ENCODE measurements at places on chromosomes 5 and 9. TPM values are rescaled to one million over a fixed set of nuclear protein-coding genes. Genes with fewer than 3 reads are reported as not detected.

Gene ACTBL2
- not detected for total RNA-seq

Gene CNOT6
- total RNA-seq = 12.3 TPM

Gene SNCAIP
- total RNA-seq = 2.2 TPM

GRCh38 chr5:79284846-79285245 lies 48.9 kb downstream of the JMY start:
- DNase-seq = no peak

DNA sequence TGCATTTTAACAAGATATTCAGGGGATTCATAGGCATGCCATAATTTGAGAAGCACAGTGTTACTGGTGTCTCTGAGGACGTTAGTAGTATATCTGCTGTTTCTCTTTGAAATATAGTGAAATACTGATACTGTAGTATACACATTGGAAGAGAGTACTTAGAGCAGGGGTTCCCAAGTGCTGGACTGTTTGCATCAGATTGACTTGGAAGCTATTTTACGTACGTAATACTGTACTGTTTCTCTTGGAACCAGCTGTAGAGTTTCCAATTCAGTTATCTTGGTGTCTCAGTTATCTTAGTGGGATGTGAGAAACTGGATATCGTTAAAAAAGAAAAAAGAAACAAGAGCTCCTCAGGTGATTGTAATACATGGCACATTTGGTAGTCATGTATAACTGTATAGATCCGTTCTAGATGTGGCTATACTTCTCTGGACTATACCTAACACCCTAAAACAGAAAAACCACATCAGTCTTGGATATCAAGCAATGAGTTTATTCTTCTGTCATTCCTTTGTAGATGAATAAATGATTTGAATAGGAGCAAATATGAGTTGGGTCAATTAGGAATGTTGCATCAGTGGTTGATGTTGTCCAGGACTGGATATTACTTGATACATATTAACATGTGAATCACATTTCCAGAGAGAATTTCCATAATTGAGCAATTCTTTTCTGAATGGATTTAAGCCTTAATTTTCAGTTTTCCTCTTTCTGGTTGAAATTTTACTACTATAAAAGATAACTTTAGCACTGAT lies 33.4 kb downstream of the PRRC1 start:
- no peak for DNase-seq

Gene ITK
- total RNA-seq = 0.68 TPM

GRCh38 chr5:52869391-52869790 lies 81.7 kb downstream of the ITGA1 start:
- no peak for DNase-seq

DNA sequence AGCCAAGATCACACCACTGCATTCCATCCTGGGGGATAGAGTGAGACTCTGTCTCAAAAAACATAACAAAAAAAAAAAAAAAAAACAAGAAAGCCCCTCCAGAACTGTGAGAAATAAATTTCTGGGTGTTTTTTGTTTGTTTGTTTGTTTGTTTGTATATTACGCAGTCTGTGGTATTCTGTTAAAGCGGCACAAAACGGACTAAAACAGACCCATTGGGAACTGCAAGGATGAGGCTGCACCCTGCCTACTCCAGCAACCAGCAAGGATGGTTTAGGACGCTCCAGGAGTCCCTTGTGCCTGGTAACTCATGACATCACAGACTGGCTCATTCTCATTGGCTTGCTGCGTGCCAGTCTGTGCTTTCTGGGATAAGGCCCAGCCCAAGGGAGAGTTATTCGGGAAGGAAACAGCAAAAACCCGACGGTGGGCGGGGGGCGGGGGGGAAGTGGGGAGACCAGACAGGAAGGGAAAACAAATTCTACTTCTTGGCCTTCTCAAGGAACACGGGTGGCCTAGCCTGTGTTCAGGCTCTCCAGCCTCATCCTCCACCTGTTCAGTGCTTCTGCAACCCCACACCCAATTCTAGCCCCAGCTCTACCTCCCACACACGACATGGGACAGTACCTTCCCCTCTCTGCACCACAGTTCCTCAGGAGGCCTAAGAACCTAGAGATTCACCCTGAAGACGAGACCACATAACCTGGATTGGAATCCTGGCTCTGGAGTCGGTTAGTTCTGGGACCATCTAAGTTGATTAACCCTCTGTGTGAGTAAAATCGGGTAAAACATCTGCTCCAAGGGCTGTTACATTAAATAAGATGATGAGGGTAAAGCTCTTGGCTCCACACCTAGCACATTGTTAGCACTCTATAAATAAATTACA lies 2.8 kb downstream of the CD74 start:
- DNase-seq = peak; percentile 51

DNA sequence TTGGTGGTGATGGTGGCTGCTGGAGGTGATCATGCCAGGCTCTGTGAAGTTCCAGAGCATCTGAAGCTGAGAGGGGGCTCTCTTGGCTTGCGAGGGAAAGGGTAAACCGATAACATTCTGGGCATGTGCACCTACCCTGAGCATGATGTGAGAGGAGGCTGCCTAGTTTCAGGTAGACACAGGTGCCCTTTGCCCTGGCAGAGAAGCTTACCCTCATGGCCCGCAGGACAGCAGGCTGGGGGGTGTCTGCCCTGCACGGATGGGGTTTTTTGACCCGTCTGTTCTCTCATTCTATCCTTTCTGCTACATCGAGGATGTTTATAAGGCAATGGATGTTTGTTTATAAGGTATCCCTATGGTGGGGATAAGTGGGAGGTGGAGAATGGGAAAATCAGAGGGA lies 132.9 kb downstream of the WDR41 start:
- DNase-seq = no peak

DNA sequence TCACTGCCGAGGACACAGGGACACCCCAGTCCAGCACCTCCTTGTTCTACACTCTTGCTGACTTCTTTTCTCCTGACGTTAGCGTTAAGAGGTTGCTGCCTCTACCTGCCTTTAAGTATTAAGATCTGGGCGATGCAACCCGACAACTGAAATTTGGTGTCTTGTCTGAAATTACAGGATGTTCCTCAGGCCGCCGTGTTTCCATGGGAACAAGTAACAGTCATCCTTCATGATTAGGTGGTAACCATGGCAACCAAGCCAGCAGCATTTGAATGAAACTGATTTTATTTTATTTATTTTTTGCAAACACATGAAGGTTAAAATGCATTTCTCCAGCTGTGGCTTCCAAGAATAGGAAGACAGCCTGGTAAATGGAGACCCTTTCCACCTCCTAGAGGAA lies 20.8 kb downstream of the DAB2IP start:
- no peak for DNase-seq

GRCh38 chr5:173296737-173297676 lies 31.2 kb downstream of the STC2 start:
- no peak for DNase-seq

- DNase-seq = peak; percentile 72
Measured at GRCh38 chr9:128689293-128689774, 312 bp downstream of the SET start.

DNA sequence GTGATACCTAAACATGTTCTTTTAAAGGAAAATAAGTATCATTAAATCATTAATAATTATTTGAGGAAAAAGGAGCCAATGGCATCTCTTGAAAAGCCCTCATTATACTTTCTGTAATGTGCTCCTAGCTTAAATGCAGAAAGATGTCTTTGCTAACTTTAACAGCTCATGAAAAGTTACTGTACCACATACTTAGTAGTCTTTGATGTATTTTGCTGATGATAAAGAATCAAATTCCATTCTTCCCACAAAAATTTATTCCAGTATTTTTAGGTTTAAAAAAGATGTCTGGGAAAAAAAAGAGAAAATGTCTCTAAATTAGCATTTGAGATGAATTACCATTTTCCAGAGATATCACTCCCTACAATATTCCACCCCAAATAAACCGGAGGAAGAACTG lies 112.5 kb downstream of the PPP2R2B start:
- DNase-seq = no peak

GRCh38 chr5:9337928-9338595 lies 207.8 kb downstream of the SEMA5A start:
- no peak for DNase-seq

Gene PDCD1LG2
- 1.7 TPM for total RNA-seq

DNA sequence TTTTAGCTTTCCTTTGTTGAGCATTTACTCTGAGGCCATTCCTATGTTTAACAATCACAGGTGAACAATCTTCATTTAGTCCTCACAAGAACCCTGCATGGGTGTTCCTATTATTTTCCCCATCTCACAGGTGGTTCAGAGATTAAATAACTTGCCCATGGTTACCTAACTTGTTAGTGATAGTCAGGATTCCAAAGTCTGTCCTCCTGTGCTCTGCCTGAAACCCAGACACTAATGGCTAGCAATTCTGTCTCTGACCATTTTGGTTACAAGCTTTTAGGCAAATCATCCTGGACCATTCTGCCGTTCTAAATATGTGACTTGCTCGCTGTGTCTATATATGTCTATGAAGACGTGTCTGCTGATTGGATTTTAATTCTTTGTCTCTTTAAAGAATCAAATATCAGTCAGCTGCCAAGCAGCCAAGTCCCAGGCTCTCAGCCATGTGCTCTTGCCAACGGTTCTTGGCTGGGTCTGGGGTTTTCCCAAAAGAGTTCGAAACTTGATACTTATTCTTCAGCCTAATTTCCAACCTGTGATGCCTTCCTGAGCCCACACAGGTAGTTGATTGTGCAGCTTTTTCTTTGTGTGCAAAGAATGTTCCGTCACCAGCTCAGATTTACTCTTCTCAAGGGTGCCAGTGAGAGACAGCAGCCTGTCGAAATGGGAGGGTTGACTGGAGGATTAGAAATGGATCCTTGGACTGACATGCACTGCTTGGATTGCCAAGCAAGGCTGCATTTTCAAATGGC lies 121.7 kb downstream of the NREP start:
- DNase-seq = no peak

DNA sequence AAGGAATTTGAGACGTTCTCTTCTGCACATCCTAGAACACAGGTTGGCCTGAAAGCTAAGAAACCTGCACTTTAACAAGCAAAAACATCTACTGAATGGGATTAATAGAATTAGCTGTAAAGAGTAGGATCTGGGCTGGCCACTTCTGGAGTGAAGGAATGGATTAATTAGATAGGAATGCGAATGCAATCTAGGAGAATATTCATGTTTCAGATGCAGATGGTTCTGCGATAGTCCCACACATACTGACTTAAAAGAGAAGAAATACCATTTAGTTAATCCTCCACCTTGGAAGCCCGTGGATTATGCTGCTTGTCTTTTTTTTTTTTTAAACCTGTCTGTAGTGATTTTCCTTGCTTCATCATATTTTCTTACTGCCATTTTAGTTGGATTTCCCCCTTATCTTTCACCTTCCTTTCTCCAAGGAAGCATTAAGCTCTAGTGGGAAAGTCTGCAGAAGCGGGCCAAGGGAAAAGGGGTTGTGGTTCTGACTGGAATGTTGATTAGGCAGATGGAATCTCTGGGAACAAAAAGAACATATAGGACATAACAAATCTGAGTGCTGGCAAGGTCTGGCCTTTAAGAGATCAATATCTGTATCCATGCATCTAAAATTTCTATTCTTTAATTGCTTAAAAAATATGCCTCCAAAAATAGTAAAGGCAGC lies 152.4 kb downstream of the ALDH1A1 start:
- no peak for DNase-seq

Gene NMUR2
- not detected for total RNA-seq

- no peak for DNase-seq
Measured at GRCh38 chr5:151427258-151427657, 20.1 kb upstream of the SLC36A1 start.

- DNase-seq = no peak
Measured at GRCh38 chr5:1415626-1416360, 29.4 kb downstream of the SLC6A3 start.

Gene FOXD4L4
- not detected for total RNA-seq

DNA sequence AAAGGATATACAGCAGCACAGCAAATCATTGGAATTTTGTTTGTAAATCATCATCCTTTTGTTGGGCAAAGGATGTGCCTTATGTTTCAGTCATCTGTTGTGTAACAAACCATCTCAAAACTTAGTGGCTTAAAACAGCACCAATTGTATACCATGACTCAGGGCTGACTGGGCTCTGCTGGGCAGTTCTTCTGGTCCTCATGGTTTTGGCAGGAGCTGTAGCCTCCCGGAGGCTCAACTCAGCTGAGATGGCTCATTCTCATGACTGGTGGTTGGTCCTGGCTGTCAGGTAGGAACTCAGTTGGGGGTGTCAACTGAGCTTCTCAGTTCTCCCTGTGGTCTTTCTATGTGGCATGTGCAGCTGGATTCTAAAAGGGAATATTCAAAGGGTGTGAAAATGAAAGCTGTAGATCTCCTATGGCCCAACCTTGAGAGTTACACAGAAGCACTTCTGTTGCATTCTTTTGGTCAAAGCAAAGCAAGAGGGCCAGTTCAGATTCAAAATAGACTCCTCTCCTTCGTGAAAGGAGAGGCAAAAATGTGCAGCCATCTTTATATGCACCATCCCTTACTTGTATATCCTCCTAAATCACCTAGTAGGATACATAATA lies 39.1 kb upstream of the CPEB4 start:
- DNase-seq = no peak

Gene ADGRD2
- not detected for total RNA-seq

DNA sequence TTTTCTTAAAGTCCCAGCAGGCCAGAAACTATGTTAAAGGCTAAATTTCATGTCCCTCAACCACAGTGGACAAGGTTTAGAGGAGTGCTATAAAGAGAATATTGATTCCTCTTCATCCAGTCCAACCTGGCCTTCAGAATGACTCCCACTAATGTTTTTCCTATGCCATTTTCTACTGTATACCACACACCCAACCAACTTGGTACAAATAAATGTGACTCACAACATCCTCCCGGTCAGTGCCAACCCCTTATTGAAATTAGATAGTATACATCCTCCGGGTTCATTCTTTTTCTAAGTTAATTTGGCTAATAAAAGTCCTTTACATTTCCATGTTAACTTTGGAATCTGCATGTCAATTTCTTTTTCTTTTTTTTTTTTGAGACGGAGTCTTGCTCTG lies 215.1 kb downstream of the TSSK1B start:
- DNase-seq = no peak

- no peak for DNase-seq
Measured at GRCh38 chr5:154493274-154493673, 15.2 kb upstream of the HAND1 start.

Gene SLC6A18
- not detected for total RNA-seq

All from heart right ventricle (tissue), 16 donors.